Brain (organoid and tissue), 16 donors: ENCODE measurements at places on chromosomes 1 and 21.

- DNase-seq: no peak
Observed at GRCh38 chr1:151976858-151977257, 16.8 kb downstream of the S100A10 start.

- DNase-seq: no peak
Observed at GRCh38 chr1:235802573-235803346, 63.9 kb downstream of the LYST start.

DNA sequence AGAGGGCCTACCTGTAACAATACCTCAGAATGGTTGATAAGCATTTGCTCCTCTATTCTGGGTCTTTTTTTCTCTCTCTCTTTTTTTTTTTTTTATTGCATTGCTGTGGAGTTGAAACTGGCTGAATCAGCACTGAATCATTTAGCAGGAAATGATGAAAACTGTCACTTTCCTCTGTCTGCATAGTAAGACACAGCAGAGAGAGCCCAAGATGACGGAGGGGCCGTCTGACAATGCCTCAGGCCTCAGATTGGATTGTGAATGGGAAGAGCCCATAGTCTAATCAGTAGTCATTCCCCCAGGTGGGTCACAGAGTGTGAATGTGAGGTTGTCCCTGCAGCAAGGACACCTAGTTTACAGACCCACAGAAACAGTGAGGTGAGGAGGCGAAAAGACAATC lies 193.2 kb upstream of the PLXNA2 start:
- no peak for DNase-seq

DNA sequence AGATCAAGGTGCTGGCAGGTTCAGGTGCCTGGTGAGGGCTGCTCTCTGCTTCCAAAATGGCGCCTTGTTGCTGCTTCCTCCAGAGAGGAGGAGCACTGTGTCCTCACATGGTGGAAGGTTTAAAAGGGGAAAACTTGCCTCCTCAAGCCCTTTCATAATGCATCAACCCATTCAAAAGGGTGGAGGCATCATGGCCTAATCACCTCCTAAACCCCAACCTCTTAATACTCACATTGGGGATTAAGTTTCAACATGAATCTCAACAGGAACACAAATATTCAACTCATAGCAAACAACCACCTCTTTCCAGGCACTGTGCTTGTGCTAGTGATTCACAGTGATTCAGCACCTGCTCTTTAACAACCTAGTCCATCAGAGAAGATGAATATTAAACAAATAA lies 4.2 kb downstream of the S100A12 start:
- no peak for DNase-seq

DNA sequence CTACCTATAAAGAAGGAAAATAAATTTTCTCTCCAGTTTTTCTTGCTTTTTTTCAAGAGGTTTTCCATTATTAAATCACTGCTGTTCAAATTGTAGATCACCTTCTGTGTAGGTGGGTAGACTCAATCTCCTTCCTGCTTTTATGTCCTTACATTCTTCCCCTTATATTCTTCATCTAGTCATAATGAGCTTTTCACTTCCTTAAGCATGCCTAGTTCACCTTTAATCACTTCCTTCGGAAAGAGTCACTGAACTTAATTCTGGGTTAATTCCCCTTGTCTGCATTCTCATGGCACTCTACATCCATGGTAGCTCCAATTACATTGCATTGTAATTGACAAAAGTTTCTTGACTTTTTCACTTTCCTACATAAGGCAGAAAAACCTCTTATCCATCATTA lies 6.1 kb upstream of the FAM177B start:
- DNase-seq: no peak

DNA sequence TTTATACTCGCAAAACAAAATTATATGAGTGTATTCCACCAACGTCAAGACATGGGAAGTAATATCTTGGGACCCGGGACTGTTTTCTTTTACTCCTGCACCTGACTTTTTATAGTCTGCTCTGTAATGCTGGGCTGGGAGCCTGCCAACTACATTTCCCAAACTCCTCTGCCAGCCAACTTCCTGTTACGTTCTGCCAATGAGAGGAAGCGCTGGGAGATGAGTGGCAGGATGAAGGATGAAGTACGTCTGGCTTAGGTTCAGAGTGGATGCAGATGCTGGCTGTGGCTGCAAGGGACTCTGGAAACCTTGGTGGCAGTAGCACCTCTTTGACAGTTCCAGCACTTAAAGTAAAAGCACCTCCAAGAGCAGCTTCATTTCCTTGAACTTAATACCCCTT lies 59.6 kb downstream of the USP24 start:
- DNase-seq: no peak
